ENCODE measurements at places on chromosomes 6 and 20. TPM values are rescaled to one million over a fixed set of nuclear protein-coding genes. Genes with fewer than 3 reads are reported as not detected.

The TMEM239 gene
- not detected for total RNA-seq

The PHACTR3 gene
- not detected for total RNA-seq

The NQO2 gene
- total RNA-seq: 81.9 TPM

The MYT1 gene
- 0.05 TPM for total RNA-seq

The CFAP206 gene
- total RNA-seq: 0.69 TPM

Measured in A549 treated with CpdA at 1 μM for 4 hours (cell line).